ENCODE measurements at places on chromosomes 3 and 15.

DNA sequence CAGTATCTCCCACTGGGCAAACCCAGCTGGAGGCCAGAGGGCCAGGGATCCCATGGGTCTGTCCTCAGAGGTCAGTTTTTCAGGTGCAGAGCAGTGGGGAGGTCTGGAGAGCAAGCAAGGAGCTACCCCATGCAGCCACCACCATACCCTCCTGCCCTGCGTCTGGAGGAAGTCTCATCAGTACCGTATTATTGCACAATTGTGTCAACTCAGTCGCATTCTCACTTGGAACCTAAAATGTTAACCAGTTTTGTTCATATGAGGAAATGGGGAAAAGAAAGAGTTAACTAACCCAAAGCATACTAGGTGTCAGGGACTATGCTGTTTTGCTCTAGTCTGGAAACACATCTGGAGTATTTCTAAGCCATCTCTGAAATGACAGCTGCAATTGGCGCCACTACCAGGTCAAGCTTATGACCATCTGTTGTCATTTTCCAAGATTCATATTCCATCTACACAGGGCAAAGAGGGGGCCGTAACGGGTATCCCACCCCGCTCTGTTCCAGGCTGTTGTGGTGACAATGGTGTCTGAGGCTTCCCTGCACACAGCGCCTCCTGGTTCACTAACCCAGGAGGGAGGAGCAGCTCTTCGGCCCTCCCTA, 16.9 kb upstream of the APBA2 start:
- DNase-seq, result no peak

- no peak for DNase-seq
Measured at GRCh38 chr15:93613386-93613785, 524.4 kb upstream of the RGMA start.

- DNase-seq, result no peak
Measured at GRCh38 chr3:8599146-8599545, 45.5 kb downstream of the SSUH2 start.

DNA sequence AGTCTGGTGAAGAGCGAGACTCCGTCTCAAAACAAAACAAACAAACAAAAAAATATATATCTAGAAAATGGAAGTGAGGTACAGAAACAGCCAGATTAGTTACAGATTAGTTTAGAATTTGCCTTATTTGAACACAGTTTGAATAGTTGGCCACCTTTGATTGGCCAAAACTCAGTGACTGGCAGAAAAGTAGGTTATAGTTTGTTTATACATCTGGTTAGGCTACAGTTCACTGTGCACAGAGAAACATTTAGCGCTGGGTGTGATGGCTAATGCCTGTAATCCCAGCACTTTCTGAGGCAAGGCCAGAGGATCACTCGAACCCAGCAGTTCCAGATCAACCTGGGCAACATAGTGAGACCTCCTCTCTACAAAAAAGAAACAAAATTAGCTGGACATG, 51.7 kb downstream of the LDHAL6B start:
- no peak for DNase-seq

- DNase-seq, result no peak
Measured at GRCh38 chr3:122092460-122093165, 37.5 kb downstream of the CD86 start.

- DNase-seq, result peak; percentile 95
Measured at GRCh38 chr15:89893696-89894447, at the start of gene AP3S2. Gene AP3S2, minus strand, starts transcription at chr15:89893994. Its CDS starts 45 bp downstream, at chr15:89893949.

- no peak for DNase-seq
Measured at GRCh38 chr3:131881777-131882176, 153.0 kb downstream of the CPNE4 start.

GRCh38 chr3:57086201-57086600, 25.7 kb downstream of the SPATA12 start:
- DNase-seq, result no peak

- DNase-seq, result no peak
Measured at GRCh38 chr3:151591441-151591840, 130.6 kb upstream of the IGSF10 start.

DNA sequence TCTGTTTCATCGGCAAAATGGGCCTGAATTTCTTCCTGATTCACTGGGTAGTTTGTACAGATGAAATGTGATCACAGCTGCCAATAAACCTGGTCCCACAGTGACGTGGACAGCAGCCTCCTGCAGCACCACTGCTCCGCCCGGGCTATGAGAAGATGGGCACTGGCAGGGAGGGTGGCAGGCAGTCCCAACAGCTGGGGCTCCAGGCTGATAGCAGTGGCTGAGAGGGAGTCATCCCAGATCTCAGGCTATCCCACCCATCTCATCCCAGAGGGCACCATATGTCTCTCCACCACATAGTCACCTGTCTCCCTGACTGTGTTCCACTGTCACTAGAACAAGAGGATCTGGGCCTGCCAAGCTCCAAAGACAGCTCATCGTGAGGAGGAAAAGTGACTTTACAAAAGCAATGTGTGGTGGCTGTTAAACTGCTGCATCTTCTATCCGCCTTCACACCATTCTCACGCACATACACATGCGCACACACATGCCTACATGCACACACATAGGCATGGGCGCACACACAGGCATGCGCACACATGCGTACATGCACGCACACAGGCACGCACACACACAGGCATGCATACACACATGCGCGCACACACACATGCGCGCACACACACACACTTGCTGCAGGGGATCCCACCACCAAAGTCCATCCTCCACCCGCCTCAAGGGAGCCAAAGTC, 46.2 kb downstream of the RGMA start:
- DNase-seq, result no peak

- DNase-seq, result peak; percentile 54
Measured at GRCh38 chr3:74614107-74614967, at the start of gene CNTN3. Gene CNTN3, minus strand, starts transcription at chr3:74614659. Its CDS starts 93,547 bp downstream, at chr3:74521112.

GRCh38 chr3:69266585-69266984, 119.3 kb downstream of the FRMD4B start:
- DNase-seq, result no peak

- DNase-seq, result no peak
Measured at GRCh38 chr3:175357758-175358157, 498.6 kb downstream of the NAALADL2 start.

DNA sequence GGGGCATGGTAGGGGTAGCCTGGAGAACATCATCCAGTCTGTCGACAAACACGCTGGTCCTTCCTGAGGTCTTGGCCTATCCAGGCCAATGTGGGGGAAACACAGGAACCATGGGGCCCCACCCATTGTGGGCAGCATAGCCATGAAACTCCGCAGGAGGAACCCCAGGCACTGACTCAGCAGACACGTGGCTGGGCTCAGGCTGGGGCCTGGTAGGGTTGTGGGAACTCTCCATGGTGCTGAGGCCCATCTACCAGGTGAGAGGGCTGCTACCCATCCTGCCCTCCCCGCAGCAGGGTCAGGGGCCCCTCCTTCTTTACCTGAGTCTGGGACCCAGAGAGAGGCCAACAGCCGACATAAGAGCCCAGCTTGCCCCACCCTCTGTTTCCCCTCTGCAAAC, 22.6 kb upstream of the CACNA2D2 start:
- peak; percentile 58 for DNase-seq

GRCh38 chr15:93887151-93887550, 344.2 kb upstream of the MCTP2 start:
- DNase-seq, result no peak

- no peak for DNase-seq
Measured at GRCh38 chr3:24899901-24900603, 405.4 kb upstream of the THRB start.

- DNase-seq, result no peak
Measured at GRCh38 chr15:96495386-96495785, 164.9 kb downstream of the NR2F2 start.

GRCh38 chr3:66441129-66441528, 59.7 kb downstream of the LRIG1 start:
- no peak for DNase-seq

- DNase-seq, result peak; percentile 62
Measured at GRCh38 chr3:26515351-26515750, 107.2 kb upstream of the LRRC3B start.

DNA sequence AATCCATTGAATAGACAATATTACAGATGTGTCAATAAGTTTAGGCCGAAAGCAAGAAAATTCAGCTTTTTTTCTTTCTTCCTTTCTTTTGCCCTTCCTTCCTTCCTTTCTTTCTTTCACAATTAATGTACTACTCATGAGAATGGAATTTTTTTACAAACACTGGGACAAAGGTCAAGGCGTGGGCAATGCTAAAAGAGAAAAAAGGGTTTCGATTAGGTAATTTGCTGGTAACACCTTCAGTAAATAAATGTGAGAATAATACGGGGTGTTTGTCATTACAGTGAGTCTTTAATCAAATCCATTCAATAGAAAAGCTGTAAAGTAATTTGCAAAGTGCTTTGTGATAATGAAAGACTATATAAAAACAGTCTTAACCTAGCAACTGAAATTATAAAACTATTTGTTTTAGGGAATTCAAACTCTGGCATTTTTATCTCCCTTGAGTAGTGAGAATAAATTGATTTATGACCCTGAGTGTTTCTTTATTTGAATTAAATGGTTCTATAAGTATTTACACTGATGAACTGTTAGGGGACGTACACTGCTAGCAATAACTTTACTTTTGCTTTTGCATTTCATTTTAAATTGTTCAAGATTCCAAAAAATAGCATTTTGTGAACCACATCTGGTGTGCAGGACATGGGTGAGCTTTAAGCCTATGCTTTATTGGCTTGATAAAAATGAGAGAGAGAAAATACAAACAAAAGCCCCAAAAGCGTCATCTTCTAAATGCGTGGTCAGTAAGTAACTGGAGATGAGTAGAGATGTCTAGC, 104.2 kb upstream of the THRB start:
- no peak for DNase-seq

GRCh38 chr3:61724801-61725200, 163.4 kb downstream of the PTPRG start:
- no peak for DNase-seq

DNA sequence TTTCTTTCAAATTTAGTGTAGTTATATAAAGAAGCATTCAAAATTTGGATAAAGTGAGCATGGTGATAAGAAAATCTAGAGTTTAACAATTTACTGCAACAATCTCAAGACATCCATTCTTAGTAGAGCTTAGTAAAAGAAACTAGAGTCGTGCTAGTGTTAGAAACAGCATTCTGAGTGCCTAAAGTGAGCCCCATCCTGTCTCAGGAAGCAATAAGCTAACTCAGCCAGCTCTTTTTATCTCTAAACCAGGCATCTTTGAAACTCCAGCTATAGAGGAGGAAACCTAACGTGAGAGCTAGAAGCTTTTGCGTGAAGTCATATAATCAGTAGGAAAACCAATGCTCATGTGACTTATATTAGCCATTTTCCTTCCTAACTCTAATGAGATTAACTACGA, 1187.1 kb upstream of the EPHA6 start:
- DNase-seq, result no peak

GRCh38 chr3:184160456-184160855, 5.3 kb downstream of the DVL3 start:
- no peak for DNase-seq

- DNase-seq, result peak; percentile 65
Measured at GRCh38 chr3:48194446-48195071, 6.3 kb upstream of the CDC25A start.

DNA sequence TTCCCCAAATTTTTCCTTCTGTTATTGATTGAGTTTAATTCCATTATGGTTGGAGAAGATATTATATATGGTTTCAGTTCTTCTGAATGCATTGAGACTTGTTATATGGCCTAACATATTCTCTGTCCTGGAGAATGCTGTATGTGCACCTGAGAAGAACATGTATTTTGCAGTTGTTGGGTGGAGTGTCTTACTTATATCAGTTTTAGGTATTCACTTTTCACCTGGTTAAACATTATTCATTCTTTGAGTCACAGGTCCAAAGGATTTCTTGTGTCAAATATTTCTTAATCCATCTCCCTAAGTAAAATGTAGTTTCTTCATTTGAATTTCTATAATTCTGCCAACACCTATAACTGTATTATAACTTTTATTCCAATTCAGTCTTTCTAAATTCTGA, 17.8 kb downstream of the ACKR2 start:
- DNase-seq, result no peak

GRCh38 chr15:98720577-98721565, 72.5 kb downstream of the IGF1R start:
- no peak for DNase-seq

- DNase-seq, result no peak
Measured at GRCh38 chr3:48422272-48422671, 7.6 kb downstream of the PLXNB1 start.

- no peak for DNase-seq
Measured at GRCh38 chr3:156307704-156308103, 187.3 kb downstream of the KCNAB1 start.

- no peak for DNase-seq
Measured at GRCh38 chr15:78216276-78217104, 17.9 kb downstream of the ACSBG1 start.

GRCh38 chr3:45309876-45310275, 78.5 kb upstream of the LARS2 start:
- no peak for DNase-seq

DNA sequence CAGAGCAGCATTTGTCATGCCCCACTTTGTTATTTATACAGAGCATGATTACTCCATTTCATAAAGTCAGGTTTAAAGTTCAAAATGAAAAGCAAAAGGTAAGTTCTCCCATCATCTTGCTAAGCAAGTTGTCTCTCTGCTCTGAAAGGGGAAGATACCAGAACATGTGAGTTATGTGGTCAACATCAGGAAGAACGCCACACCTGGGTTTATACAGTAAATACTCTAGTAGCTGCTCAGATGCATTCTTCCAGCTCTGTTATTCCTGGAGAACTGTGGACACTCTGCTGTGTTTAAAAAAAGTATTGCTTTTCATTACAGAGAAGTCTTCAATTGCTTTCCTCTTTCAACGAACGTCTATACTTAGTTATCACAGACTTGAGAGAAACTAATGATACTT, 145.7 kb downstream of the PLCL2 start:
- DNase-seq, result no peak

DNA sequence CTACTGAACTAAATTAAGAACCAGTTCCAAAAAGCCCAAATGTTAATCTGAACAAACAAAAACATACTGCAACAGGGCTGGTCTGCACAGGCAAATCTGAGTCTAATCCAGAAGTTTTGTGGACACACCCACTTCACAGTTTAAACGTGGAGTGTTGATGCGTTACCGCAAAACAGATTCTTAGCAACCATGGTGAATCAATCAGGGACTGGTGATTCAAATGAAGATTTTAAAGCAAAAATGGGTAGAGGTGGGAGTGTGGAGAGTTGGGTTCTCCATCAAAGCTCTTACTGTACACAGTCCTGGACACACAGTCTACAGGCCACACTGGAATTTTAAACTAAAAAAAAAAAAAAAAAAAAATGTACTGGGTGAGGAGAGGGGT, 5.2 kb downstream of the ANXA2 start:
- DNase-seq, result peak; percentile 73

GRCh38 chr3:17140670-17141505, 256.1 kb downstream of the PLCL2 start:
- no peak for DNase-seq

GRCh38 chr15:69058830-69059556, 44.5 kb downstream of the NOX5 start:
- DNase-seq, result peak; percentile 93

DNA sequence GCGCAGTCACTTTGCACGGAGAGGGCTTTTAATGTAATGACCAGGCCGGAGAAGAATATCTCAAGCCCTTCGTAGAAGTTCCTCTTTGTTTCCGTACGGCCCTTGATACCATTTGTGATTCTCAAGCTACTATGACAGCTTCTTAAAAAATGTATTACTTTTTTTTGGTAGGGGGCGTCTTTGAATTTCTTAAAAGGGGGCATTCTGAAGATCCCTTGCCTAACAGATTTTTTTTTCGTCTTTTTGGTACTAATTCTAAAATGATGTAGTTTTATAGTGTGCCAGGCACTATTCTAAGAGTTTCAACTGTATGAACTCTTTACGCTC, 614.0 kb downstream of the MCTP2 start:
- DNase-seq, result no peak

All from renal pelvis (tissue), 12 donors.